NCI-H345 (cell line): ENCODE measurements at places on chromosomes 6 and 20.

DNA sequence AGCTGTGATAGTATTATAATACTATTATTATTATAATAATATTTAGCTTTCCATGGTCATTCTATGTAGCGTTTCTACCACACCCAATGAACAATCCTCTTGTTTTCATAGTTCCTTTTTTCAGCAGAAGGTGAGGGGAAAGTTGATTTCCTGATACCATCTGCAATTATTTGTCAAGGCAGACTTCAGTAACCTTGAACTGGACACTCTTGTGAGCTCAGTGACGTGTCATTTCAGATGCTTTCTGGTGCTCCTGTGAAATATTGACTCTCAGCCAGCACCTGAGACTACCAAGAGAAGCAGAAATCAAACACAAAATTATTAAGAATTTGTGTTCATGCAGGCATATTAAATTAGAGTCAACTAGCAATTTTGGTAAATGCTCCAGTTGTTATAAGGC, 46.0 kb upstream of the PROKR2 start:
- no peak for DNase-seq

- peak; percentile 18 for DNase-seq
Measured at GRCh38 chr6:25196464-25196863, 82.7 kb upstream of the CARMIL1 start.

GRCh38 chr6:72037006-72037405, 150.7 kb downstream of the RIMS1 start:
- no peak for DNase-seq

DNA sequence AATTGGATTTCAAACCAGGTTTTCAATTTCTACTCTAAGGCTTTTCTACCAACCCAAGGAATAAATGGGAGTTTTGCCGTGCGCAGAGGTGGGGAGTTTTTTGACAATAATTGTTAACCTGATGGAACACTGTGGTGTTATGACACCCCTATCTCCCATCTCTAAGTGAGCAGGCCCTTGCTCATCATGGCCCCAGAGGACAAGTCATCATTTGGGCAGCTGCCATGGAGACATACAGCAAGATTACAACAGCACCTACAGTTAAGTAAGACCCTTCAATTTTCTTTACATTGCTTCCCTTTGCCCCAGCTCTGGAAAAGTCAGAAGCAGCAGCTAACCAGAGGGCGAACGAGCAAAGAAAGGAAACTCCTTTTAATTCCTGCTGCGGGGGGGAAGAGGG, 54.3 kb downstream of the ADGRF5 start:
- DNase-seq: no peak

- no peak for DNase-seq
Measured at GRCh38 chr6:117919775-117920729, 13.0 kb downstream of the SLC35F1 start.

DNA sequence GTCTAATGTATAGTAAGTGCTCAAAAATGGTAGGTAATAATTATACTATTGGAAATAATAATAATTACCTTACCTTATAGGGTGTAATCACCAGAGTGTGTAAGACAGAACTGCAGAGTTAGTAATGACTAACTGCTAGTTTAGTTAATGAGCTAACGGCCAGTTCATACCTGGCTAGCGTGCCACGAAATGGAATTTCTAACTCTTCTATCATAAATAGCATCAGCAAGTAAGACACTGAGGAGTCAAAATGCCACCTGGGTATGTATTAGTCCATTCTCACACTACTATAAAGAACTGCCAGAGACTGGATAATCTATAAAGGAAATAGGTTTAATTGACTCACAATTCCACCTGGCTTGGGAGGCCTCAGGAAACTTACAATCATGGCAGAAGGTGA, 63.4 kb upstream of the CEP85L start:
- DNase-seq: no peak

DNA sequence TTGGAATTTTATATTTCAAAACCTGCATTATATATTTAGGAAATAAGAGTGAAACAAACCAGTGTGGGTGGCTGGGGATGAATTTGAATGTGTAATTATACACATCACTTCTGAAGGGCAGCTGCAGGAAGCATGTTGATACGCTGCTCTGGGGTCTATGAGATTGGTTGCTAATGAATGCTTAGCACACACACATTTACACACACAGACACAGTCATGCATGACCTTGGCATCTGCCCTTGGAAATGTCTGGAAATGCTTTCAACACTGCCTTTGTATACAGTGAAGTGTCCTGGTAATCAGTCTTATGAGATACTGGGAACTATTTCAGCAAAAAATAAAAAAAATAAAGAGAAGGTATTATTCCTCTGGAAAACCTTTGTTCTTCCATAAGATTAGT, 83.4 kb downstream of the ELOVL4 start:
- peak; percentile 73 for DNase-seq

GRCh38 chr20:54585217-54585616, 109.8 kb downstream of the DOK5 start:
- no peak for DNase-seq

DNA sequence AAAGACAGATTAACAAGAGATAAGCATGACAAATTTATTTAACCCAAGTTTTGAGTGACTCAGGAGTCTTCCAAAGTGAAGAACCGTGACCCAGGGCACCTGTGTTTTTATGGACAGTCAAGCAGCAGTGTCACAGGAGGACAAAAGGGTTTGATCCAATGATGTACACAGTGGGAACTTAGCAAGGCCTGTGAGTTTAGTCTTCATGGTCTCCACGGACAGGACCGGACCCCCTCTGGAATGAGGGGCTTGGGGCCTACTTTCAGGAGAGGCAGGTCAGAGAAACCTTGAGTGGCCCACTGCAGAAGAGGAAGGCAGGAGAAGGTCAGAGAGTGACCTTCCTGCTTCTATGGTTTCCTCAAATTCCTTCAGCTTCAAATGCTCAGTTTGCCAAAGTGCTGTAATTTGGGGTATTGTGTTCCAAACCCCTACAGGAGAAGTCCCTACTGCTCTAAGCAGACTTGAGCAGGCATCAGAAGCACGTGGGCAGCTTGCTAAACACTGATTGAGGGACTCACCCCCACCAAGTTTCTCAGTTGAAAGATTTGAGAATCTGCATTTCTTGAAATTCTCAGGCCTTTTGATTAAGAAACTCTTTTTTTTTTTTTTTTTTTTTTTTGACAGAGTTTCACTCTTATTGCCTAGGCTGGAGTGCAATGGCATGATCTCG, 26.4 kb upstream of the ZMYND8 start:
- DNase-seq: no peak

GRCh38 chr6:10479939-10480700, 41.0 kb upstream of the GCNT2 start:
- no peak for DNase-seq

- peak; percentile 3 for DNase-seq
Measured at GRCh38 chr6:38570750-38571149, 69.0 kb downstream of the BTBD9 start.

- DNase-seq: no peak
Measured at GRCh38 chr6:1923449-1923848, 313.7 kb downstream of the FOXC1 start.

DNA sequence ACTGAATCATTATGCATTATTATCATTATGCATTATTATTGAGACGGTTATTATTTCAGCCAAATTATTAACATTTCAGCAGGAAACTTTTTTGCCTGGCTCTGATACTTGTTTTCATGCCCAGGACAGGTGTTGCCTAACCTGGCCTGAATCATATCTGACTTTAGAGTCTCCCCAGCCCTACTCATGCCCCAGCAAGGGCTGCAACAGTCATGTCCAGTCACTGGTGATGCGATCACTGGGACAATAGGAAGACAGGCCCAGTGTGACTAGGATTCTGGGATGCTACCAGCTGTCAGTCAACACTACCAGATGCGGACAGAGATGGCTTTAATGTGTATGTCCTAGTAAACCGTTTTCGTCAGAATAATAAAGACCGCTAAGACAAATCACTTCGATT, 285.0 kb downstream of the KHDC1L start:
- DNase-seq: no peak

GRCh38 chr6:154001494-154002285, 37.4 kb upstream of the OPRM1 start:
- no peak for DNase-seq

DNA sequence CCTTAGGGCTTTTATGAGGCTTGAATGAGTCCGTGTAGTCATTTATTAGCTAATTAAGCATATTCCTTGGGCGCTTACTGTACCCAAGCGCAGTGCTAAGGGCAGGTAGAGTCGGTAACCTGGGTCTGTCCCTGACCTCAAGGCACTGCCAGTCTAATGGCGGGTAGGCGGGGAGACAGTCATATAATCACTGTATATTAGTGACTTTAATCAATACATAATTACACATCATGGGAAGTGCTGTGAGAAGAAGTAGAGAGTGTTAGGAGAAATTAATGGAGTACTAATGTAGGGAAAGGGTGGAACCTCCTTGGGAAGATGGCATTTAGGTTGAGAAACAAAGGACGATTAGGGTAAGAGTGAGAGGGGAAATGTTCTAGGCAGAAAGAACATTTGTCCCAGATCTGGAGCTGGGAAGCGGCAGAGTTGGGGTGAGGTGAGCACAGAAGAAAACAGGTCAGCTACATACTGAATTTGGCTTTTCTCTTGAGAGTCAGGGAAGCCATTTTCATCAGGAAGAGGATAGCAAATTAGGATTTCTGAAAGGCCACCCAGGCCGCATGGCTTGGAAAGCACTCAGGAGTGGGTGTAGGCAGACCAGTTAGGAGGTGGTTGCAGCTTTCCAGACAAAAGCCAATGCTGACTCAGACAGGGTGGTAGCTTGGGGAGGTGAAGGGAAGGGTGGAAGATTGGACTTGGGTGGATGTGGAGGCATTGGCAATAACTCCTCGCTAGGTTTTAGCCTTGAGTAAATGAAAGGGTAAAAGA, 954 bp upstream of the BLCAP start:
- DNase-seq: no peak

DNA sequence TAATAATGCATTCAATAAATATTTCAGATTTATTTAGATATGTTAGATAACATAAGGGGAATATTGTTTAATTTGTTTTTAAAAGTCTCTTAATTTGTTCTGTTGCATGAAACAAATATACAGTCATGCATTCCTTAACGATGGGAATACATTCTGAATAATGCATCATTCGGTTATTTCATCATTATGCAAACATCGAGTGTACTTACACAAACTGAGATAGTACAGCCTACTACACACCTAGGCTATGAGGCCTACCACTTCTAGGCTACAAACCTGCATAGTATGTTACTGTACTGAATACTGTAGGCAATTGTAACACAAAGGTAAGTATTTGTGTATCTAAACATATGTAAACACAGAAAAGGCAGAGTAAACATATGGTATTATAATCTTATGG, 118.7 kb downstream of the EPHA7 start:
- DNase-seq: peak; percentile 81

DNA sequence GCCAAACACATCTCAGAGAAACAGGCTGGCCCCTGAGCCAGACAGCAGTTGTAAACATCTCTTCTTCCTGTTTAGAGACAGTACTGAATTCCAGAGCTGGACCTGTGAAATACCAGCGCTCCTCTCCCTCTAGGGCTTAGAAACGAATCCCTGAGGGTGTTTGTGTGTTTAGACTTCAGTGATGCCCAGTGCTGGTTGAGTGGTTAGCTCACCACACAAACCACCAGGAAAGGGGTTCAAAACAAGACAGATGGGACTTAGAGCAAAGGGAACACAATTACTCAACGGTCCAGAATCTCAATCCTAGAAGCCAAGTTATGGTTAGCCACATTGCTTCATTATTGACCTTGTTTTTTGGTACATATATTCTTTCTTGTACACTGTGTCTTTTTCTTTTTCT, 108.7 kb upstream of the TMEM170B start:
- DNase-seq: no peak

- DNase-seq: no peak
Measured at GRCh38 chr6:18506382-18507017, 119.3 kb downstream of the RNF144B start.

GRCh38 chr6:158653577-158654354, 3.9 kb downstream of the SYTL3 start:
- no peak for DNase-seq

DNA sequence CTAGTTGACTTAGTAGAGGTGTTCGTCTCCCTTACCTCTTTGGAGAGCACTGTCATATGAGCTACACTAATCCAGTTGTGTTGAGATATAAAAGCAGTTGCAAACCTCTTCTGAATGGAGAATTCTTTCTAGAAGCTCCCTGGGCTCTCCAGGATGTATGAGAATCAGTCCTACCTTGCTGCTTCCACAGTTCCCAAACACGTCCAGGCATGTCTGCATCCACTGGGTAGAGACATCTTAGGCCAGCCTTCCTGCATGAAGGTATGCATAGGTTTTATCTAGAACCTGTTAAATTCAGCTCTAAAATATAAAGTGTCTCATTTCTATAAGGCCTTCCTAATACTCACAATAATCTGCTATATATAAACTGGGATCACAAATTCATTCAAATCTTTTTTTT, 297.7 kb downstream of the CDC5L start:
- no peak for DNase-seq

- no peak for DNase-seq
Measured at GRCh38 chr6:116575227-116575626, 3.9 kb downstream of the RWDD1 start.

GRCh38 chr6:6595952-6596351, 7.4 kb downstream of the LY86 start:
- no peak for DNase-seq

DNA sequence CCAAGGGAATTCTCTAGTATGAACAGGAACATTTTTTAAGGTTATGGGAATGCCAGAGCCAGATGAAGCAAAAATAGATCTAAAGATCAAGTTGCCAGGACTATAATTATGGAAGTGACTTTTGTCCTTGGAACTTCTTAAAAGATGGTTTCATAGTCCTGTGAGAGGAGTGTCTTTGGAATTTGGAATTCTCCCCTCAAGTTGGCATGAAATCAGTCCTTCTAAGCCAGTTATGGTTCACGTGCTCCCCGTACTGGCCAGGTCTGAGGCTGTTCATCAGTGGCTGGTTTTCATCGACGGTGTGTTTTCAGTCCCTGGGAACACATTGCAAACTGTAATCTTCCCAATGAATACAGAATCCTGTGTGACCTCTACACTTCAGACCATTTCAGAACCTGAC, 63.1 kb downstream of the VGLL2 start:
- no peak for DNase-seq

GRCh38 chr6:158978757-158979156, 21.2 kb downstream of the RSPH3 start:
- DNase-seq: no peak

- peak; percentile 4 for DNase-seq
Measured at GRCh38 chr6:16803294-16804200, 42.3 kb upstream of the ATXN1 start.

DNA sequence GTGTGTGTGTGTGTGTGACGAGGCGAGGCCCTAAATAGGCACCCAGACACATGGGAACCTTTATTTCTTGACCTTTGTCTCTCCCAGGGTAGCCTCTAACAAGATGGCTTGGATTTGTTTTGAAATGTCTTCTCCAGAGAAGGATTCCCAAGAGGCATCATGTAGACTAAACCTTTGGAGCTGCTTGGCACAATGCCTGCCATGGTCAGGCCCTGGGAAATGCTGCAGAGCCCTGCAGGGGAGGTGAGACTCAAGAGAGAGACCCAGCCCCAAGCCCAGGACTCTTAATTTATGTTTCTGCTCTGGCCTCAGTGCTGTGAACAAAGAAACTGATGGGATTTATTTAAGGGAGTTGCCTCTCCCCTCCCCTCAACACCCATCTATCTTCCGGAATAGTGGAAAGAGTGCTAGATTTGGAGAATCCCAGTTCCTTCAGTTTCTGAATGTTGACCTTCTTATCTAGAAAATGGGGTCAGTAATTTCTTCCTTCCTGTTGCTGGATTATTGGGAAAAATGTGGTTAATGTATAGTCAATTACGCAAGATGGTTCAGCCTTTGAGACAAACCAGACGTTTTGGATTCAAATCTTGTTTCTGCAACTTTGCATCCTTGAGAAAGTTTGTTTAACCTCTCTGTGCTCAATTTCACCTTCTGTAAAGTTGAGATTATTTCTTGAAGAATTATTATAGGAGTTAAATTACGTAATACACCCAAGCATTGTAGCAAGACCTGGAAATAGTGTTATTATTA, 434.8 kb downstream of the MAFB start:
- DNase-seq: no peak
